Chondrocyte (in vitro differentiated cells): ENCODE measurements at places on chromosomes 5 and 9.

DNA sequence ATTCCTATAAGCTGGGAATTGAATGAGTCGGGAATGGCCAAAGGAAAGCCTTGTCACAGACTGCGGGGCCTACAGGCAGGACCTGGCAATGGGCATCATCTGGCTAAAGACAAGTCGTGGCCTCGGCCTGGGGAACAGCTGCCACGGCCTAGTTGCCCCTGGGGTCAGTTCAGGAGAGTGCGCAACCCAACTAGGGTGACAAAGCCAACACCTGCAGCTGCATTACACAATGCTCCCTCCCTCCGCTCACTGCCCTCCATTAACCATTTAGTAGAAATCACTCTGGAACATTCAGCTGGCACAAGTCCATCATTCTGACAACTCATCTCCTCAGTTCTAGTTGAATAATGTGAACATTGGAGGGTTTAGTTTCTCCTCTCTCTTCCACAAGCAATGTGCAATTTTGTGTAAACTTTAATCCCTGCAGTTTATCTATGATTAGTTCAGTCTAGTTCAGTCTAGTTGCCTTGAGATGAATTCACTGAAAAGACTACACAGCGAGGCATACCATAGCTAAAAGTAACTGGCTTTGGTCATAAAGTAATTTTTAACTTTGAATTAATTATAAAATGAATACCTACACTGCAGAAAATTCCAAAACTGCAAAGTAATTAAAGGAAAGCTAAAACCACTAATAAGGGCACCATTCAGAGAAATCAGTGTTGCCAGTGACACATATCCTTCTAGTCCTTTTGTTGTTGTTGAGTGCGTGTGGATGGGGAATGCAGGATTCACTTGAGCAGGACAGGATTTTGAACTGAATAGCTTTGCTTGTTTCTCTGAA lies 5.1 kb downstream of the GLDC start:
- DNase-seq: no peak

DNA sequence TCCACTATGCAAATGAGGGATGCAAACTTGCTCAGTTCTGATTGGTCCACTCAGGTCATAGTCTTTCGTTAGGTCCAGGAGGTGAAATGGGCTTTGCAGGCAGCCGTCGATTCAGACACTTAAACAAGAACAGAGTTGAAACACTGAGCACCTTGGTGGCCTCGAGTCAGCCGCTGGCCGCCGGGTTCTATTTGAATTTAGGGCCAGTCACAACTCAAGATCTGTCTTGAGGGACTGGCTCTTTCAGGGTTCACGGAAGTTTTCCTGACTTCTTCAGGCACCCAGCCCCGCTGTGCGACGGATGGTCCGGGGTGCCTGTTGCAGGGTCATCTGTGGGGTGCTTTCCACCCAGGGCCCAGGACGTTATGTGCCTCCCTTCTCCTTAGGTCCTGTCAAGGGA lies 412.8 kb upstream of the IRX4 start:
- no peak for DNase-seq

GRCh38 chr5:56060276-56061110 lies 65.7 kb upstream of the IL6ST start:
- DNase-seq: no peak

- DNase-seq: no peak
Measured at GRCh38 chr9:8366161-8366926, 566.8 kb upstream of the DMAC1 start.

GRCh38 chr5:64514612-64515011 lies 8.8 kb downstream of the RGS7BP start:
- DNase-seq: no peak
